ENCODE measurements at places on chromosomes 6 and 20.

GRCh38 chr20:48820649-48820973 is 7.2 kb downstream of the PREX1 start:
- no peak for DNase-seq

- DNase-seq, result peak; percentile 93
These were observed at the start of gene BEND6 for GRCh38 chr6:56954403-56955170. BEND6 (plus strand) TSS chr6:56955107; CDS start chr6:56981811, 26,704 bp downstream.

GRCh38 chr6:143176090-143177021 is 115.7 kb downstream of the AIG1 start:
- DNase-seq, result peak; percentile 95

- DNase-seq, result peak; percentile 67
These were observed 373.5 kb upstream of the BTBD3 start for GRCh38 chr20:11544029-11544678.

GRCh38 chr20:8547968-8548588 is 416.0 kb downstream of the PLCB1 start:
- DNase-seq, result no peak

- no peak for DNase-seq
These were observed 28.4 kb upstream of the EPM2A start for GRCh38 chr6:145763742-145764141.

- DNase-seq, result no peak
These were observed 165.6 kb downstream of the TRIM27 start for GRCh38 chr6:28758046-28758817.

- no peak for DNase-seq
These were observed 117.0 kb downstream of the HIVEP2 start for GRCh38 chr6:142827991-142828390.

- no peak for DNase-seq
These were observed 30.5 kb downstream of the ZNF334 start for GRCh38 chr20:46482864-46483263.

GRCh38 chr20:47355489-47356219 is 845 bp downstream of the ZMYND8 start:
- DNase-seq, result no peak

DNA sequence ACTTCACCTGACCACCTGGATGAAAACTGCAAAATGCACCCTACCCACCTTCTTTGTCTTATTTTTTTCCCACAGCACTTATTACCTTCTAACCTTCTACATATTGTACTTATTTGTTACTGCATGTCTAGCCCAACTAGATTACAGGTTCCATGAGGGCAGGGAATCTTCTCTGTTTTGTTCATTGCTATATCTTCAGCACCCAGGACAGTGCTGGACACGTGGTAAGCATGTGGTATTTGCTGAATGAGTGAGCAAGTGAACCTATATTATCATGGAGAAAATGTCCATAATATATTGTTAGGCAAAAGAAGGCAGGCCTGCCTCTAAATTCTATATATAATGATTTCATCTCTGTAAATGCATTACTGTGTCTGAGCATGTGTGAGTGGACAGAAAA is 107.0 kb downstream of the TRERF1 start:
- DNase-seq, result no peak

DNA sequence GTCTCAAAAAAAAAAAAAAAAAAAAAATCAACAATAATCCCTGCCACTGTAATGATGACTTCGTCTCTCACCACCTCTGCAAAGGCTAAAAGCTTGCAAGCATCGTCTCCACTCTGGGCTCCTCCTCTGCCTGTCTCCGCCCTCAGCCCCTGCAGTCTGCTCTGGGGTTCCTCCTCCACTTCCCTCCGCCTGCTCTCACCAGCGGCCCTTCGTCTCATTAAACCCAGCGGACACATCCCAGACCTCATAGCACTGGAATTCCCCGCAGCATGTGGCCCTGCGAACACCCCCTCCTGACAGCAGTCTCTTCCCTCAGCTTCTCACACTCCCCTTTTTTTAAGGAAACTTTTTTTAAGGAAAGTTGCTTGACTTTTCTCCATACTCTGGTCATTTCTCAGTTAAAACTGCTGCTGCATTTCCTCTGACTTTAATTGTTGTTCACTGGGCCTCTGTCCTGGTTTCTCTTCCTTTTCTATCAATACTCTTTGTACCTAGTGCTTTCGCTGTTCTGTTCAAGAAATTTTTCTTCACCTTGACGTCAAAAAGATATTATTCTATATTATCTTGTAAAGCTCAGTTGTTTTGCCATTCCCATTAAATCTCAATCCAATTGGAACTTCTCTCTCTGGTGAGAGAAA is 70.9 kb upstream of the PLEKHG1 start:
- peak; percentile 61 for DNase-seq

GRCh38 chr20:26169506-26169905 is 472.9 kb upstream of the ZNF337 start:
- peak; percentile 65 for DNase-seq

DNA sequence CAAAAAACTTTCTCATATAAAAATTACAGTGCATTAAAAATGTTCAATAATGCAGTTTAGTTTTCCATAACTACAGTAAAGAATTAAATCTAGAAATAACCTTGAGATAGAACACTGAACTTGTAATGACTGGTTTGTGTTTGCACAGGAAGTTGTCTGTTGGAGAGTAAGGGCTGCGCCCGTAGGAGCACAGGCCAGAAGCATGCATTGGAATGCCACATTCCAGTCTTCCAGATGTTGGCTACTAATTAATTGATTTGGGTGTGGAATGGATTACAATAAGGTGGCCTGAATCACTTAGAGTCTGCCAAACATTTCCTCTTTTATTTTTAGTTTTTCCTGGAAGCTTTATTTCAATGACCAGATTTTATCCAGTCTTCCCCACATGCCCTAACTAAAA is 582.6 kb upstream of the MMS22L start:
- DNase-seq, result no peak

DNA sequence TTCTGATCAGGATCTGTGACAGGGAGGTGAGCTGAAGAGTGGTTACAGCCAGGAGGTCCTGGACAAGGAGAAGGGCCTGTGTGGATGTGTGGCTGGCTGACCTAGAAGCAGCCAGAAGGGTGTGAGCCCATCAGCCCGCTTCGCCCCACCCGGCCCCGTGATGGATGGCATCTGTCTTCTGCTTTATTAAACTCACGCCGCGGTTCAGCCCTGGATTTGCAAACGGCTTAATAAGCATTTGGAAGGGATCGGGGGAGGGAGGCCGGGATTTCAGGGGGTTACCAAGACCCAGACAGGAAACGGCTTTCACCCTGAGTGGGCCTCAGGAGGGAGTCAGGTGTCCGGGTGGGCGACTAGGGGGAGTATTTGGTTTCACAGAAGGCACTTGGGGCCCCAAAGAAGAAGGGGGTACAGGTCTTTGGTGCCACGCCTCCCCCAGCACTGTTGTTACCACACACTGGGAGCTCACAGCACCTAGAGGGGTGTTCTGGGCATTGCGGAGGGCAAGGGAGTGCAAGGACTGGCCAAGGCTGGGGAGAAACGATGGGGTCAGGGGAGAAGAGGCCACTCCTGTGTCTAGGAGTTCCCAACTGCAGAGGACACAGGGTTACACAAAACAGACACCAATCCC is 53.8 kb upstream of the FOXP4 start:
- no peak for DNase-seq

DNA sequence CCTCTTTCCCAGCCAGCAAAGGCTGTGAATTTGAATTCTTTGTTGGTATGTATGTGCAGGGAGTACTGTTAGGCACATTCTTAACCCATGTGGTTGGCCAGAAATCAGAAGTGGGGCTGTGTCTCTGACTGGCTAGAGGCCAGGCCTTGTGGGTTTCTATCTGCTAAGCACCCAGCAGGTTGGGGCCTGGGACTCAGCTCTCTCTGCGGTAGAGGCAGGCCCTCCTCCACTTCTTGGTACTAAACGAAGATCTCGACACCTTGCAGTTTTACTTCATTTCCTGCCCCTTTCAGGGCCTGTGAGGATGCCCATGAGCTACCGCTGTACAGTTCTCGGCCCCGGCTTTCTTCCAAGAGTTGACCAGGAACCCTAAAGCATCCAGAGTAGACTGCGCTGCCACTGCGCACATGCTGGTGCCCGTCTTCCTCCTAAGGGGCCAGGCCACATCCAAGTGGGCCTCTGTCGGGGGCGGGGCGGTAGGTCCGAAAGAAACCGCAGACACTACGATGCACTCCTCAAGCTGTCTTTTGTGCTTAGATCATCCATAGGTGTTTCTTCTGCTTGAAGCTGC is 51.1 kb downstream of the TCP11 start:
- DNase-seq, result peak; percentile 94

- peak; percentile 75 for DNase-seq
These were observed 67.4 kb downstream of the ALDH8A1 start for GRCh38 chr6:134882426-134883038.

GRCh38 chr6:2792330-2793110 is 27.3 kb downstream of the WRNIP1 start:
- DNase-seq, result peak; percentile 50

- no peak for DNase-seq
These were observed 112.3 kb upstream of the PRSS16 start for GRCh38 chr6:27135087-27135657.

DNA sequence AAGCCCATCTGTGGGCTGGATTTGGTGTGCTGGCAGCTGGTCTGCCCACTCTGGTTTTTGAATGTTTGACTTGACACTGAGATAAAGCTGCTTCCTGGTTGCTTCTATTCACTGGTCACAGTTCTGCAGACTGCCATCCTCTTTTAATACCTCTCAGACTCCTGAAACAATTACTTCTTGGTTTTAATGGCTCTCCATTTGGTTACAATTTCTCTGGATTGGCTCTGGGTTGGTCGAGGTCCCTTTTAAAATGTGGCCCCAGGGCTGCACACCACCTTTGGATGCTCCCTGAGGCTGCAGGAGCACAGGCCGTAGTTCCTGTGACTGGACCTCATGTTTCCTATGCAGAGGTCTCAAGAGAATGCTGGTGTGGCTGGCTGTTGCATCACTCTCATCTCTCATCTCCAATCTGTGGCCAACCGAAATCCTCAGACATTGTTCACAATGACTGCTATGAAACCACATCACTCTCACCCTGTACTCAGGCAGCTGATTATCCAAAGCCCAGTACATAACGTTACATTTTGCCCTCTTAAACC is 98.5 kb downstream of the INSM1 start:
- peak; percentile 84 for DNase-seq

- DNase-seq, result peak; percentile 28
These were observed 31.8 kb upstream of the ELMO2 start for GRCh38 chr20:46438156-46438750.

GRCh38 chr20:5969348-5969935 is 19.0 kb downstream of the MCM8 start:
- DNase-seq, result no peak

DNA sequence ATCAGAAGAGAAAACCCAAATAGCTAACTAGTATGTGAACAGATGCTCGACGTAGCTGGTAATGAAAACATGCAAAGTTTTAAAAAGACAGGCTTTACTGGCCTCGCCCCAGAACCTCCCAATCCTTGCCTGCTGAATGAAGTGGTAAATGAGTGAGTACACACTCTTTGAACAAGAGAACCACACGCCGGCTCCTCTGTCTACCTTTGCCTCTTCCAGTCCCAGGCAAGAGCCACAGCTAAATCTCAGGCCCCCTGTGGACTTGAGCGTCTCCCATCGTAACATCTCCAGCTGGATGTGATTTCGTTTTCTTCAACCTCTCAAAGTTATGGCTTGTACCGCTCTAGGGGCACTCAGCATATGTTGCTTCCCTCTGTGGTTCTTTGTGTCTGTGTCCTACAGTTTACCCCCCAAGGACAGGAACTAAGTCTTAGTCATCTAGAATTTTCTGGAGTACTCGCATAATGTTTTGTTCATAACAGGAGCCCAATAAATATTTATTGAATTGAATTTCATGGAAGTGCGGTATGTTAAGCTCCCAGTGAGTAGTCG is 153.2 kb upstream of the TAB2 start:
- DNase-seq, result peak; percentile 6

DNA sequence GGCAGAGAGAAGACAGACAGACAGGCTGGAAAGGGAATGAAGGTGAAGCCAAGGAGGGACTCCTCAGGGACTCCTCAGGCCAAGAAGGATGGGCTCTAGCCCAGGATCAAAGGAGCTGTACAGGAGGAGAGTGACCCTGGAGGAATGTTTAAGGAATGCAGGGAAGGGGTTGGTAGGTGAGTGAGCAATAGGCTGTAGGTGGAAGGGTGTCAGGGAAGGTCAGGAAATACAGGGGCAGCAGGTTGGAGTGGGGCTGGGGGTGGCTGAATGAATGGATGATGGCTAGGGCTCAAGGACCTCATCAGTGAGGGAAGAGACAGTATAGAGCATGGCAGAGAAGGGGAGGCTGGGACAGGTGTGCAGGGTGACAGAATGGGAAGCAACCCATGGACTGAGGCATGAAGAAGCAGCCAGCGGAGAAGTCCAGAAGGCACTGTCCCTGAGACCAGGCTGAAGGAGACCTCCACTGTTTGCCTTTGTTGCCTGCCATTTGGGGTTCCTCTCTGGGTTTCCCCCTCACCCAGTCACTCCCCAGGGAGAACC is 13.2 kb downstream of the SYNGAP1 start:
- no peak for DNase-seq

DNA sequence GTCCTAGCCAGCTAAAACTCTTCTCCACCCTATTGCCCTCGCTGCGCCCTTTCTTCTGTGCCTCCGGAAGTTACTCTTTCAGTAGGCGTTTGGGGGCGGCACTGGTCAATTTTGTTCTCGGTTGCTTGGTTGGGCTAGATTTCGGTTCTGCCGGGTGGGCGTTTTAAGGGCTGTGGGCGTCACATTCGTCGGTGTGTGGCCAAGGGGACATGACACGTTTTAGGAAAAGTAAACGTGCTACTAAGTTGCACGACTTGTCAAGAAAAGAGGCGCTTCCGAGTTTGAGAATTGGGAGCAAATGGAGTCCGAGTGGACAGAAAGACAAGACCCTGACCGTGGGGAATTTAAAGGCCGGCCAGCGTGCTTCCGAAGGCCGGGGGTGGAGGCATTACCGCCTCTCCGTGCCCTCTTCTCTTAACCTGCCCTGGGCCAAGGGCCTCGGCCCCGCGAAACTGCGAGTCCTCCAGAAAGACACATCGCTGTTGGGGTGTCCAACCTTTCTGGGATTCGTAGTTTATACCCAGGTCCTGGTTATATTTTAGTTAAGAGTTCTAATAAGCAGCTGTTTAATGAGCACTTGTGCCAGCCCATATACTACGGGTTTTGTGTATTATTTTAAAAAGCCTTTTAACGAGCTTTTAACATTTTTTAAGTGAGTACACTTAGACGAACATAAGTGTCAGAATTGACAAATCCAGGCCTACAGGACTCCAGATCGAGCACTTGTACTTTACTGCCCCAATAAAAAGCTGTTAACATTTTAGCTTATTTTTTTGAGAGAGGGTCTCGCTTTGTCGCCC is 664 bp upstream of the BAG6 start:
- DNase-seq, result no peak

DNA sequence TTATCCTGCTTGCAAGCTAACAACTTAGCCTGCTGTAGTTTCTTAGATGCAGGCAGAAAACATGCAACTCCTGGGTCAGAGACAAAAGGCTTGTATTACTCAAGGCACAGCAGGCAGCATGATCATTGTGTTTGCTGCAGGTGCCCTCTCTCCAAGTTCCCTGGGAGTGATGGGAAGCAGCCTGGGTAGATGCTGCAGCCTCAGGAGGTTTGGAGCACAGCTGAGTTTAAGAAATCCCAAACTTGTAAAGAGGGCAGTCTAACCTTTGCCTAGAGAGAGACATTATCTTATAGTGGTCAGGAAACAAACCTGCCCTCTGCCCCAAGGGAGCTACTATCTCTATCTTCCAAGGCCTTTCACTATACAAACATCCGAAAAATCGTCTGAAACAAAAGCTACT is 61.1 kb downstream of the PFDN4 start:
- no peak for DNase-seq

- peak; percentile 69 for DNase-seq
These were observed 52.2 kb upstream of the FAM83C start for GRCh38 chr20:35344354-35344837.

Data from fibroblast of skin of abdomen (primary cell).